ENCODE measurements at places on chromosomes 6 and 20. TPM values are rescaled to one million over a fixed set of nuclear protein-coding genes. Genes with fewer than 3 reads are reported as not detected.

Gene GPSM3
- total RNA-seq = 3.2 TPM

Gene DEFB124
- not detected for total RNA-seq

Gene CFAP206
- not detected for total RNA-seq

Gene LINC00237
- total RNA-seq = not detected

Gene TFAP2D
- total RNA-seq = not detected

Gene HSPA1L
- total RNA-seq = 1.8 TPM

Gene DZANK1
- total RNA-seq = 0.49 TPM

Gene SLC22A1
- not detected for total RNA-seq

Gene DDO
- 0.16 TPM for total RNA-seq

Gene SLC12A5
- total RNA-seq = 0.81 TPM

Gene MATN4
- 0.06 TPM for total RNA-seq

Gene CLIC5
- total RNA-seq = 0.06 TPM

Gene ANKRD66
- not detected for total RNA-seq

Gene SOX18
- 43.9 TPM for total RNA-seq

Gene MUCL3
- total RNA-seq = not detected

Gene CRIP3
- not detected for total RNA-seq

Gene C6orf141
- total RNA-seq = 55.0 TPM

Gene BIRC7
- not detected for total RNA-seq

Gene KHDRBS2
- total RNA-seq = not detected

Gene ABHD16B
- total RNA-seq = not detected

Gene TTLL9
- total RNA-seq = 0.16 TPM

Gene CALHM6
- total RNA-seq = 1.3 TPM

Gene SYCP2
- 0.49 TPM for total RNA-seq

Gene LY6G6D
- total RNA-seq = not detected

Gene APCDD1L
- 0.13 TPM for total RNA-seq

Gene MCHR2
- total RNA-seq = not detected

Gene OPRL1
- 5.0 TPM for total RNA-seq

Gene TLDC2
- 0.13 TPM for total RNA-seq

Gene ARG1
- not detected for total RNA-seq

Gene PROKR2
- total RNA-seq = not detected

Gene ADTRP
- 0.76 TPM for total RNA-seq

Gene FNDC1
- under 0.01 TPM for total RNA-seq

Gene CRISP3
- not detected for total RNA-seq

Gene NHLRC1
- 1.2 TPM for total RNA-seq

Gene PGK2
- total RNA-seq = not detected

Gene GPX5
- total RNA-seq = not detected

Gene SAMD5
- 0.65 TPM for total RNA-seq

Gene EFCAB8
- total RNA-seq = under 0.01 TPM

Gene FAM209B
- not detected for total RNA-seq

Gene C20orf144
- total RNA-seq = not detected

Gene LTB
- total RNA-seq = 4.9 TPM

Gene MYLIP
- 34.2 TPM for total RNA-seq

Gene MRS2
- total RNA-seq = 10.2 TPM

Gene LST1
- 0.32 TPM for total RNA-seq

Gene ARHGAP40
- total RNA-seq = not detected

Gene CST4
- total RNA-seq = not detected

Gene ATP9A
- total RNA-seq = 13.9 TPM

Gene PSORS1C1
- total RNA-seq = 8.1 TPM

Gene HLA-DMB
- 1.0 TPM for total RNA-seq
